GOT3 (cell line): ENCODE measurements at places on chromosomes 12 and 14.

- no peak for DNase-seq
Measured at GRCh38 chr14:69268763-69269162, 8.8 kb downstream of the GALNT16 start.

DNA sequence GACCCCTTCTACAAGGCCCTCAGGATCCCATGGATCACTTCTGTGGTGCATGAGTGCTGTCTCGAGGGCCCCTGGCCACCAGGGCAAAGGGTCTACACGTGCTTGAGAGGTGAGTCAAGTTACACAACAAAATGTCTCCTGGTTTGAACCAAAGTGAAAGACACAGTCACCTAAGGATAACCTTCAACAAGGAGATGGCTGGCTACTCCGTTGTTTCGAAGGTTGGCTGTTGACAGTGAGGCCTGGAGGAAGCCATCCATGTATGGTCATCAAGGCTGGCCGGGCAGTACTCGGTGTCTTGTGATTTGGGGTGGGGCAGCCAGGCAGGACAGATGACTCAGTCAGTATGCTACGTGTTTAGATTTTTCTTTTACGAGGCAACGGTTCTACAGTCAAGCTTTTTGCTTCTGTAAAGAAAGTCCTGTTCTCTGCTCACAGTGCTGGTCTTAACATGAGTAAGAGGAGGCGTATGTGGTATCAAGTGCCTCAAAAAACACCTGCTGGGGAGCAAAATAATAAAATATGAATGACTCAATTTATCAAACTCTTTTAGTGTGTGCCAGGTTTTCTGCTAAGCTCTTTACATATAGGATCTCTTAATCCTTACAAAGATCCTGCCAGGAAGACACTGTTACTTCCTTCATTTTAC lies 18.0 kb upstream of the NT5DC3 start:
- no peak for DNase-seq

DNA sequence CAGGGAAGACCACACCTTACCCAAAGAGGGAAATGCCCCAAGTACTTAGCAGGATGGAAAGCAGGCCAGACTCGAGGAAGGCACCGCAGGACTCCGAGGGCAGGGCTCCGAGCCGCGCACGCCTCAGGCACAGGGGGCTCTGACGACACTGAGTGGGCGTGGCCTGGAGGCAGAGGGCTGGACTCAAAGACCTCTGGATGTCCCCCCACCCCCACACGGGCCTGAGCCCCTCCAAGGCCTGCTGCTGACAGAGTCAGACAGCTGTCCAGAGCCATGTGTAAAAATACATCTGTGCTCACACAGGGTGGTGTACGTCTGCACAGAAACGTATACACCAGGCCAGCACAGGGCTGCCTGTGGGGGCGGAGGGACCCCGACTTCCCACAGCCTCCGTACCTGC lies 1.4 kb downstream of the AKT1 start:
- no peak for DNase-seq

- DNase-seq: no peak
Measured at GRCh38 chr14:44412858-44413569, 94.1 kb downstream of the FSCB start.

- DNase-seq: no peak
Measured at GRCh38 chr12:33670284-33670683, 230.7 kb upstream of the SYT10 start.

GRCh38 chr12:70176290-70176689 lies 66.9 kb upstream of the CNOT2 start:
- no peak for DNase-seq

- no peak for DNase-seq
Measured at GRCh38 chr14:58752771-58753201, 115.0 kb downstream of the DACT1 start.

GRCh38 chr14:54197369-54197768 lies 199.4 kb upstream of the CDKN3 start:
- no peak for DNase-seq

- no peak for DNase-seq
Measured at GRCh38 chr12:90069711-90070110, 361.1 kb upstream of the ATP2B1 start.

DNA sequence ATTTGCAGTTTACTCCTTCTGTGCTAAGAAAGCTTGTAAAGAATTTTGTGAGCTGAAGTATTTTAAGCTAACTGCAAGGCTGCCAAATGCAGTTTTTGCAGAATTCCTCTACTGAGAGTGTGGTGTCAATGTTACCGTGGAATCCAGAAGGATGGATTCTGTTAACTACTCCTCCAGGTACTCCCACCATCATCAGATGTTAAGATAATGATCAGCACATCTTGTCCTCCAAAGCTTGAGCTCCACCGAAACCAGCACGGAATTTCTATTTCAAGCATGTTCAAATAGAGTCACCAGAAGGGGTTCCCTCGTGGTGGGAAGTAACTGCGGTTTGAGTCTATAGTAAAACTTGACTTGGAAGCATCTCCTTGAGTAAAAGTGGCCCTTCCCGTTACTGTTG lies 64.3 kb upstream of the CDKN3 start:
- DNase-seq: no peak

GRCh38 chr14:71702786-71703185 lies 229.4 kb upstream of the RGS6 start:
- no peak for DNase-seq

DNA sequence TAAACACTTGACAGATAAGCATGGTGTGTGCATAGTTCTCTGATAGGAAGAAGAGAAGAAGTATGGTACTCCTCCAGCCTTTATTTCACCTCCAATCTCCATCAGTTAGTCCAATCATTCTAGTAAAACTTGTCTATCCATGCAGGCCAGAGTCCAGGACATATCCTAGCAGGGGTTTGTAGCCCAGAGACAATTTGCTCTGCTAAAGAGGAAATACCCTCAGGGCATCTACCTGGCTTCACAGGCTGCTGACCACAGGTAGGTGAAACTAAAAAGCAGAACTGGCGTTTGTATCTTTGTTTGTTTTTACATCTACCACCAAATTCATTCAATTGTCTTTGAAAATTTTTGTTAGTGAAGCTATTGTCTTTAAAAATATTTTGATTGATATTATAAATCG lies 717.6 kb downstream of the FSCB start:
- DNase-seq: no peak

DNA sequence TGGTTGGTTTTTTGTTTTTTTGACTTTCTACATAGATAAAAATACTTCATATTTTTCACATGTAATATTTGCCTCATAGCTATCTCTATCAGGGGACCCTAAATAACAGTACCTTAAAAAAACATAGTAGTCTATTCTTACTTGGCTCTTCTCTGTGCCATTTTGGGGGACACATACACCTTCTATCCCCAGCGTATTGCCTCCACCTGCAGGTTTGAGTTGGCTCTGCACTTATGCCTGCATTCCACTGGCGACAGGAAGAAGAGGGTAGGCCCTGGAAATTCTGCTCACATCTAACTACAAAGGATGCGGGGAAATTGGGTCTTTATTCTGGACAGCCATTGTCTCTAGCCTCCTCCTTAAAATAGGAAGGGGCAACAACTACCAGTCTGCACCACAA lies 13.8 kb upstream of the IFI27L2 start:
- DNase-seq: no peak

DNA sequence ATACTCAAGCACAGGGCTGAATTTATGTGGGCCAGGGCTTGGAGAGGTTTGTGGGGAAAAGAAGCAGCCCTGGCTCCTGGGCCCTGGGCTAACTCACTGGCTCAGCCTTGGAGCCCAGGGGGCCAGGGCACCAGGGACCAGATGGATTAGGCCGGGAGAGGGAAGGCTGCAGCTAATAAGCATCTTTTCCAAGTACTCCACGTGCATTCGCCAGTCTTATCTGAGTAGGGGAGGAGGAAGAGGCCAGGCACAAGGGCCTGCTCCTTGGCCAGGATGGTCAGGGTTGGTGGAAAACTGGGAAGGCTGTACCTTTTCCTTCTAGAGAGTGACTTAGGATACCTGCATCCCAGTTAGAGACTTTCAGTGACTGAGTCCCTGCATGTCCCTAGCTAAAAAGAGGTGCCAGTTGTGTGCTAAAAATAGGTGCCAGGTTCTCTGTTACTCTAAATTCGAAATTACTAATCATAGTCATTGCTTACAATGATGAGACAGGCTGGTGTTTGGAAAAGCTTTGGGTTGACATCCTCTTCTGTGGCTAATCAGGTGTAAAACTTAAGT lies 1.3 kb downstream of the GLRX5 start:
- DNase-seq: no peak

DNA sequence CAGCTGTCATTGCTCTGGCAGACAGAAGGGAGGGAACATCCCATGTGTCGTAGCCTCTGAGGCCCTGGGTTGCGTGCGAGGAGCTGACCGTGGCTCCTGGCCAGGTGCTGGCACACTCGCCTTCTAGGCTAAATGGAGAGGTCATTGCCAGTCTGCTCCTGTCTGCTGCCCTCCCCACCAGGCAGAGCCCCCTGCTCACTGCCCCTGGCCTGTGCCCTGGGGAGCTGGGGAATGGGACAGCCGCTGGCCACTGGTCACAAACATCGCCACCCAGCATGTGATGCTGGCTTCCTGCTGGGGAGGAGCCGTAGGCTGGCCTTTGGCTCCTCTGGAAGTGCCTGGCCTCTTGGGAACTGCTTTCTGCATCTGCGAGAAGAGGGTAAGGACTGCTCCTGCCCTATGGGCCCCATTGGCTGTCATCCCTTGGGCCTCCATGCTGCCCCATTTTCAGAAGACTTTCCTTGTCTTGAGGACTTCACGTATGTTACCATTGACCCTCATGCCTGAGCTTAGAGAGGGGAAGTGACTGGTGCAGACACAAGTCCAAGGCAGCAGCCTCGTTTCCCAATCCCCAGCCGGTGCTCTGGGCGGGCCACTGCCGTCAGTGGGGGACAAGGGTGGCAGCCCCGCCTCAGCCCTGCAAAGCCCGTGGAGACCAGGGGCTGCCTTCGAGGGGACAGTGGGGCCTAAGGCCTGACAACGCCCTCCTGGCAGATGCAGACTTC lies 2.0 kb upstream of the TNFAIP2 start:
- DNase-seq: no peak

- DNase-seq: no peak
Measured at GRCh38 chr12:115400011-115400410, 716.0 kb upstream of the TBX3 start.

DNA sequence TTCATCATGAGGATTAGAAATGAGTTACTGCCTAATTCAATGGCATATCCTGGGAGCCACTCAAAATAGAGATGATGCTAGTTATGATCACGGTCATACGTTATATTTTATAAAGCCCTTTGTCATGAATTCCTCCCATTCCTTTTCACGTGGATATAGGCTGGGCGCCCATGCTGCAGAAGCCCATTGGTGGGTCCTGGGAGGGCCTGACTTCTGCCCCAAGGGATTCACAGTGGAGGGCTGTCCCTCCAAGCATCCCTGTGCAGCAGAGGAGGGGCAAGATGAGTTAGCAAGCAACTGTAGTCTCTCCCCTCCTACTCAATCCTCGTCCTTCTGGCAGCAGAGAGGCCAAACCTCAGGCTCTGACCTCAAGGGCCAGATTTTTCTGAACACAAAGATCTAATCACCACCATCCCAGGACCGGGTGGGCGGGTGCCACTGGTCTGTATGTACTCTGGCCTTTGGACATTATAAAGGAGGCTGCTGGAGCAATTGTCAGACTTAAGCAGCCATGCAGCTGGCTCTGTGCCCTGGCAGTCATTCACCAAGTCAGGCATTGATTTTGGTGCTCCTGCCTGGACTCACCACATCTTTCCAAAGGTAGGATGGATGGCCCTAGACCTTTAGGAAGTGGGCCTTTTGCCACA lies 8.6 kb downstream of the GLTP start:
- no peak for DNase-seq

DNA sequence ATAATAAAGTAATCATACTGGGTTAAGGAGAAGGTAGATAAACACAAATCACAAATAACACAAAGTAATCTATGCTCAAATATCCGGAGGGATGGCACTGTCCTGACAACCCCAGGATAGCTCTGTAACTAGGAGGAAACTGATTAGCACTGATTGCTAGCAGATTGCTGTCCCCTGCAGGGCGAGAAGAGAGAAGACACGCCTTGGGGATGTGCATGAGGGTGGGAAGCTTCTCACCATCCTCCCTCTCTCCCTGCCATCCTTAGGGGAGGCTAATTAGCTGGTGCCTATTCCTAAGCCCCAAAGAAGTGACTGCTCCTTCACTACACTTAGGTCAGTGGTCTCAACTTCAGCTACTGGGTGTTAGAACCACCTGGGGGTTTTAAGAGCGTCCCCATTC lies 27.0 kb upstream of the TMEM260 start:
- no peak for DNase-seq

GRCh38 chr14:87285506-87285905 lies 707.5 kb downstream of the GALC start:
- DNase-seq: no peak

DNA sequence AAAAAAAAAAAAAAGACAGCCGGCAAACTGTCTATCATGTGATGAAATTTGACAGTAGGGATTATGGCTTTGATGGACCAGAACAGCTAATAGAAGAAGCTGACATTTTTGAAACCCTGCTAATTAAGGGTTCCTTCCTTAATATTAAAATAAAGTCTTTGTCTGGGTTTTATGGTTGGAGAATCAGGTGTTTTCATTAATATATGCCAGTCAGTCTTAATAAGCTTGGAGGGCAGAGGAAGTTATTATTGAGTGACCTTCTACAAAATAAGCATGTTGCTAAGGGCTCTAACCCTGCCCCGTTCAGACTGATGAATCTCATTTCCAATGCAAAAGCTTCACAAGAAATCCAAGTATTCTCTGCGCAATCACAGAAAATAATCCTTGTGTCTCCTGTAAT lies 289.8 kb downstream of the EGLN3 start:
- no peak for DNase-seq

DNA sequence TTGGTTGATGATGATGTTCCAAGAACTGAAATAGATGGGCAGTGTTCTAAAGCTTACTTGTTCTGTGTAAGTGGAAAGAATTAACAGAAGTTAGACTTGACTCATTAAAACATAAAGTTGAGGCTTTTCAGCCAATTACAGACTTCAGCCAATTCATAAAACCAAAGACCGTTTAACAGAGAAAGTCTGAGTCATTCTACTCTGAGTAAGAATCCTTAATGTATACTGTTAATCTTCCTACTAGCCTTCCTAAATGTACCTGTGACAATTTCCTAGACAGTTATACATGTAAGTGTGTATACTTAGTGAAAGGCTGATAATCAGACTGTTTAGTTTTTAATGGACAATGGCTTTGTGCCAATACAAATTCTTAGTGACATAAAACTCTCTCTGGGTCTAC lies 681.0 kb downstream of the RPL10L start:
- no peak for DNase-seq

GRCh38 chr14:70595443-70596185 lies 4.8 kb downstream of the MED6 start:
- DNase-seq: no peak

- no peak for DNase-seq
Measured at GRCh38 chr12:75825686-75826085, 205.9 kb downstream of the PHLDA1 start.

GRCh38 chr12:82852529-82852928 lies 165.8 kb downstream of the TMTC2 start:
- DNase-seq: no peak

GRCh38 chr12:47863467-47863866 lies 41.3 kb downstream of the VDR start:
- DNase-seq: no peak

GRCh38 chr14:58397156-58397555 lies 1.4 kb downstream of the TOMM20L start:
- DNase-seq: no peak

- DNase-seq: no peak
Measured at GRCh38 chr14:92866181-92866752, 56.7 kb upstream of the CHGA start.
